ENCODE measurements at places on chromosomes 4 and X. TPM values are rescaled to one million over a fixed set of nuclear protein-coding genes. Genes with fewer than 3 reads are reported as not detected.

XAGE1A gene
- not detected for total RNA-seq

RAP2C gene
- total RNA-seq: 21.2 TPM

PAGE2B gene
- total RNA-seq: not detected

SYN1 gene
- 3.9 TPM for total RNA-seq

HAUS3 gene
- 8.3 TPM for total RNA-seq

HDX gene
- 7.7 TPM for total RNA-seq

IQSEC2 gene
- 2.4 TPM for total RNA-seq

FRMPD4 gene
- 0.06 TPM for total RNA-seq

STK32B gene
- total RNA-seq: 0.91 TPM

- H3K4me3 ChIP-seq: no peak overlapping the region
- no peaks in the 10 kb centered on the region for H3K36me3 ChIP-seq
- H3K27me3 ChIP-seq: no peaks in the 10 kb centered on the region
- H3K4me1 ChIP-seq: no peaks in the 10 kb centered on the region
- H3K27ac ChIP-seq: no peak overlapping the region
- no peak for DNase-seq
Measured at GRCh38 chr4:78863254-78863869, 75.9 kb downstream of the PAQR3 start.

- DNase-seq: no peak
- H3K36me3 ChIP-seq: no peaks in the 10 kb centered on the region
- no peak overlapping the region for H3K4me3 ChIP-seq
- no peaks in the 10 kb centered on the region for H3K27me3 ChIP-seq
Measured at GRCh38 chr4:176376032-176376614, 56.4 kb downstream of the SPCS3 start.

DNA sequence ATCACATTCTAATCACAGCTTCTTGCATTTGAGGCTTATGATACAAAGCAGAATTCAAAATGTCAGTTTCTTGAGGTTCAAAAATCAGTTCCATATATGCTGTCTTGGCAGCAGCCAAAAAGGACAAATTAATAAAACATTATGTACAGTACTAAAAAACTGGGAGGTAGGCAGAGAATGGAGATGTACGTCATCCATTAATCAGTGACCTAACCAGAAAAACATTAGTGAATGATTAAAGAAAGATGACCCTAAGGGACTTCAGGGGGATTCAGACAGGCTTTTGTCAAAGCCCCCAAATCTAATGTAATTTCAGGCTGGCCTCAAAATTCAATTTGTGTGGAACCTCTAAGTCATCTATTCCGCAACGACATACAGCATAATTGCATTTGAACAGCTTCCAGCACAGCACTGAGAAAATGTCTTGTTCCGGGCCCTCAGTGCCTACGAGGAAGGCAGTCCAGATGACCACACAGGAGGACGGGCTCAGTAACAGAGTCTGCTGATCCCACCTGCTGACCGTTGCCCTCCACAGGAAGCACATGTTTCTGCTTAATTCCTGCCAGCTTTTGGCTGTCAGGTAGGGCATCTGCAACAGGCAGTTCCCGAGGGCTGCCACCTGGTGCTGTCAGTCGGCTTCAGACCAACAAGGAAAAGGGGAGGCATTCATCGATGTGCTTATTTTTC is 83.8 kb upstream of the HHIP start:
- no peaks in the 10 kb centered on the region for H3K36me3 ChIP-seq
- no peak overlapping the region for H3K4me3 ChIP-seq
- no peak for DNase-seq
- H3K27ac ChIP-seq: no peak overlapping the region
- no peaks in the 10 kb centered on the region for H3K4me1 ChIP-seq

DNA sequence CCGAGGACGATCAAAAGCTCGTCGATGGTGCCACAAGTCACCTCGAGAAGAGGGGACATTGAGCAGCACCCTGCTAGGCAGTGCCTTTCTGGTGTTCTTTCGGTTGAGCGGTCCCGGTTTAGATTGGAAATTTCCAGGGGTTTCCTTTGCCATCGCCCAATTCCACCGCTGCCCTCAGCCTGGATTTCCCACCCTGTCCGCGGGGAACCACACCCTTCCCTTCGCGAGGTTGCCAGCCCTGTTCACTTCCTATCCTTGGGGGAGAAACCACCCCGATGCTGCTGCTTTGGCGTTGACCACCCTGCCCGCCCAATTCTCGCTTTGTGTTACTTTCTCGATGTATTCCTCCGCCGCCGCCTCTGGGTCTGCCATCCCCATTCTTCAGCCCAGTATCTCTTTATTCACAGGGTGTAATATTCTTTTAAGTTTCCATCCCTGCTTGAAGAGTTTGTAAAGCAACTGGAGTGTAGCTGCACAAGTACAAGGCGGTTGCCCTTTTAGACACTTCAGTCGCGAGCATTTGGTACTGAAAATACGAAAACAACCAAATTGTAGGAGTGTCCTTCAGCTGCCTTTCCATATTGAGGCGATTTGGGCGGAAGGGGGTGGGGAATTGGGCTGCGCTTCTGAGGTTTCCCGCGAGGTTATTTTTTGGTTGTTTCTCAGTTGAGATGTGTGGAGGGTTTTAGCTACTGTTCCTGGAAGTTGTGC is 1.1 kb downstream of the OGT start:
- H3K4me3 ChIP-seq: peak overlapping the region; percentile 35
- H3K36me3 ChIP-seq: no peaks in the 10 kb centered on the region
- H3K4me1 ChIP-seq: peaks cover 7% of the 10 kb centered on the region
- peak overlapping the region; percentile 90 for H3K27ac ChIP-seq

DNA sequence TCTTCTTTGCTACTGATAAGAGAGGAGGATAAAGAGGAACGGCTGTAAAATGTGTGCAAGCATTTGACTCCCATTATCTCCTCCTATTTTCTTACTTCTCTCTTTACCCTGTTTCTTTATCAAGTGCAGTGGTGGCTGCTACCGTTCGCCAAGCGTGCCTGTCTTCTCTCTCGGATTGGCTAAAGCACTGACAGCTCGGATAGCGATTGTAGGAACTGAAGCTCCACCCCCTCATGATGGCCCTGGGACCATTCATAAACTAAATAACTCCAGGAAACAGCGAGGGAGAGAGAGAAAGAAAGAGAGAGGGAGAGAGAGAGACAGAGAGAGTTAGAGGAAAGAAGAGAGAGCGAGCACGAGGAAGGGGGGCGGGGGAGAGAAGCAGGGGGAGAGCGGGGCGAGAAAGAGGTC is 305 bp upstream of the MAB21L2 start:
- H3K4me3 ChIP-seq: no peak overlapping the region
- DNase-seq: no peak
- no peaks in the 10 kb centered on the region for H3K27me3 ChIP-seq
- no peaks in the 10 kb centered on the region for H3K4me1 ChIP-seq
- H3K27ac ChIP-seq: no peak overlapping the region

DNA sequence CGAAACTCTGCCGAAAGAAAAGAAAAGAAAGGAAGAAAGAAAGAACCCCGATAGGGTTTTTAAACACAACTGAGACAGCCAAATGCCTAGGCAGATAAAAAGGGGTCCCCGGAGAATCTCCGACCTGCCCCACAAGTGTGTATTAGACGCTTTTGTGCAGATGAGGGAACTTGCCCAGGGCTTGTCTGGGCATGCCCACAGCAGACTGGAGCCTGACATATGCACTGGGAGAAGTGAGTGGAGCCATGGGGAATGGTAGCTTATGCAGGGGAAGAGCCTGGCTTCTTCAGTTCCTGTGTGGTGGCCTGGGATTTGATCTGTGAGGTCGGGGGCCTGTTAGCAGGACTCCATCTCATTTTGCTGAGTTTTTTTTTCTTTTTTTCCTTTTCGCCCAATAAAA is 199.0 kb downstream of the GPC3 start:
- H3K27me3 ChIP-seq: peaks cover 13% of the 10 kb centered on the region
- H3K4me3 ChIP-seq: no peak overlapping the region
- DNase-seq: no peak
- no peaks in the 10 kb centered on the region for H3K4me1 ChIP-seq

GRCh38 chr4:5710961-5711478 is at the start of gene EVC:
EVC (plus strand) TSS chr4:5711201; CDS start chr4:5711381, 180 bp downstream.
- peak within 1 kb of the TSS; percentile 34 for H3K27ac ChIP-seq
- no peaks in the 10 kb centered on the region for H3K36me3 ChIP-seq
- peaks cover 12% of the 10 kb centered on the region for H3K4me1 ChIP-seq
- no peaks in the 10 kb centered on the region for H3K27me3 ChIP-seq
- no peak within 1 kb of the TSS for H3K4me3 ChIP-seq

- no peak overlapping the region for H3K27ac ChIP-seq
- no peak for DNase-seq
- no peaks in the 10 kb centered on the region for H3K27me3 ChIP-seq
- no peaks in the 10 kb centered on the region for H3K4me1 ChIP-seq
- no peaks in the 10 kb centered on the region for H3K36me3 ChIP-seq
Measured at GRCh38 chr4:16733509-16733908, 164.9 kb downstream of the LDB2 start.

- H3K4me1 ChIP-seq: no peaks in the 10 kb centered on the region
- no peak overlapping the region for H3K27ac ChIP-seq
- no peaks in the 10 kb centered on the region for H3K27me3 ChIP-seq
- no peaks in the 10 kb centered on the region for H3K36me3 ChIP-seq
- no peak for DNase-seq
- H3K4me3 ChIP-seq: no peak overlapping the region
Measured at GRCh38 chrX:125678258-125678657, 358.6 kb downstream of the TEX13C start.

DNA sequence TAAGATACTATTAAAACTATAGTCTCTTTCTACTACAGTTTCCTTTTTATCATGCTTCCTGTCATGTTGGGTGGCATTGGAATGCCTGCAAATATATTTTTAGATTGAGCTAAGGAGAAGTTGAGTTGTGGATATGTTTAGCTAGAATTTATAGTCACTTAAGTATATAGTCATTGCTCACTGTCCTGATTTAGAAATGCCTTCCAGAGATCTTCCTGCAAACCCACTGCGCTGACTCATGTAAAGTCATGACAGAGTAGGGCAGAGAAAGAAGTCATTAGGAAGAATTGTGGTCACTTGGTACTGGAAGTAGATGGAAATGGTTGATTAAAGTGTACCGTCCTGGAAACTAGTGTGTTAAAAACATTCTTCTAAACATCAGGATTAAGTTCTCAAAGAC is 490.3 kb upstream of the PABPC4L start:
- no peaks in the 10 kb centered on the region for H3K4me1 ChIP-seq
- H3K36me3 ChIP-seq: no peaks in the 10 kb centered on the region
- H3K27ac ChIP-seq: no peak overlapping the region
- no peak for DNase-seq
- H3K4me3 ChIP-seq: no peak overlapping the region

DNA sequence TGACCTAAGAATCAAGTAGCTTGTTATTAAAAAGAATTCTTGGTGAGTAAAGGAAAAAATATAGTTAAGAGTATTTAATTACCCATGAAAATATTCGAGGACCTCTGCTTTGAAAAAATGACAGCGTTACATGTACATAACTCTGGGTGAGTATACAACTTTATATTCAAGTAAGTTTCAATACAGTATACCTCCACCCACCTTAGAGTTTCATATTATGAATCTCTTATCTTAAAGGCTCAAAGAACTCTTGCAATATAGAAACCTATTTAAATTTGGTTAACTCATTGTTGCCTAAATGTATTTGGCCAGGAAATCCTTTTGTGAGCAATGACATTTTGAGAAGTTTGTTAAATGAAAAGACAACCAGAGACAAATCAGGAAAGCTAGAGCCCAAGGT is 138.2 kb downstream of the QDPR start:
- no peak for DNase-seq
- H3K4me1 ChIP-seq: no peaks in the 10 kb centered on the region
- no peaks in the 10 kb centered on the region for H3K36me3 ChIP-seq
- H3K27ac ChIP-seq: no peak overlapping the region

- no peaks in the 10 kb centered on the region for H3K27me3 ChIP-seq
- no peaks in the 10 kb centered on the region for H3K4me1 ChIP-seq
- no peak for DNase-seq
- H3K27ac ChIP-seq: no peak overlapping the region
- H3K4me3 ChIP-seq: no peak overlapping the region
Measured at GRCh38 chr4:143085659-143086058, 99.1 kb upstream of the USP38 start.

DNA sequence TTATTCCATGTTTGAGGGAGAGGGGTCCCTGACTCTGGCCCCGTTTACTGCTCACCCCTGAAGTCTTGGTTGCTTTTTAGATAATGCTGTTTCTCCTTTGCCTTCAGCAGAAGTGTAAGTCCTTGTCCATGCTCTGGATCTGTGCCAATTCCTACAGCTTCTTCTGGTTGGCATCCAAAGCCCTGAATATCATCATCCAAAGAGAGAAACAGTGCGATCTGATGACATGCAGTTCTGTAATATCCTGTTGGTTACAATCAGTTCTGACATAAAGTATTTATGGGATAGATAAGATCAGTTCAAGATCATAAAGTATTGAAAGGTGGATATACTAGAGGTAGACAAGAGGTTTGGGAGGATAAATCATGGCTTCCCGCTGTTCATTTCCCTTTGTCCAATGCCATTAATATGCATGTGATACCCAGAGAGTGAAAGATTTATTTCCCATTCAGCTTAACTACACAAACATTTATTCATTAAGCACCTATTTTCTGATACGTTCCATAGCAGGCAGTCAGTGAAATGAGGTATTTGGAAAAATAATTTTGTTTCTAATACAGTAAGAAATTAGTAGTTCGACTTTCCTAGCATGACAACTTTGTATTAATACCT is 53.2 kb upstream of the TMEM150C start:
- H3K27ac ChIP-seq: no peak overlapping the region
- no peaks in the 10 kb centered on the region for H3K36me3 ChIP-seq

- H3K4me3 ChIP-seq: no peak overlapping the region
- H3K4me1 ChIP-seq: no peaks in the 10 kb centered on the region
- no peak overlapping the region for H3K27ac ChIP-seq
Measured at GRCh38 chrX:125293850-125294780, 25.6 kb upstream of the TEX13C start.

- H3K27me3 ChIP-seq: no peaks in the 10 kb centered on the region
- H3K36me3 ChIP-seq: no peaks in the 10 kb centered on the region
- H3K27ac ChIP-seq: no peak overlapping the region
- H3K4me1 ChIP-seq: no peaks in the 10 kb centered on the region
- DNase-seq: no peak
Measured at GRCh38 chr4:100988876-100989275, 358.4 kb downstream of the PPP3CA start.

DNA sequence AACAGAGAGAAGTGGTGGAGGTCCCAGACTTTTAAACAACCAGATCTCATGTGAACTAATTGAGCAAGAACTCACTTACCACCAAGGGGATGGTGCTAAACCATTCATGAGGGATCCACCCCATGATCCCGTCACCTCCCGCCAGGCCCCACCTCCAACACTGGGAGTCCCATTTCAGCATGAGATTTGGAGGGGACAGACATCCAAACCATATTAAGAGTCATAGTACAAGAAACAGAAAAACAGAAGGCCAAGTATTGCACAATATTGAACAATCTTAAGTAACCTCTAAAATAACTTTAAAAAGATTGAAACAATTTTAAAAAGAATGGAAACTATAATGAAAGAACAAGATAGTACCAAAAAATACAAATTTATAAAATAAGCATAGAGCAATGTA is 110.0 kb downstream of the CBR4 start:
- no peaks in the 10 kb centered on the region for H3K4me1 ChIP-seq
- DNase-seq: no peak

DNA sequence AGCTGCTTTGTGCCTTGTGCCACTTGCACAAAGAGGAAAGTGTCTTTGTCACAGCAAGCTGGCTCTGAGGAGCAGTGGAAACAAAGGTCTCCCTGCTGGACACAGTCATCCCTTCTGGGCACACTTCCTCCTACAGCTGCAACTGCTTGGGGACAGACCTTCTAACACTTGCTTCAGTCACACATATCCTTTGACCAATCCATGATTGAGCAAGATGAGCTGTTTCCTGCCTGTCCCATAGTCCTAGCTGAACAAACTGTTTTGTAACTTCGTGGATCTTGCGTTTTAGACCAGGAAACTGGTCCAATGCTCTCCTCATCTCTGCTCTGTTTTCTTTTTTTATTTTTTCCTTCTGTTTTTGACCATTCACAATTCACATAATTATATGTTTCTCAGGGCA is 98.5 kb downstream of the RRAGB start:
- no peaks in the 10 kb centered on the region for H3K36me3 ChIP-seq
- no peaks in the 10 kb centered on the region for H3K4me1 ChIP-seq
- DNase-seq: no peak
- H3K27ac ChIP-seq: no peak overlapping the region
- H3K4me3 ChIP-seq: no peak overlapping the region
- H3K27me3 ChIP-seq: peaks cover 10% of the 10 kb centered on the region
